ENCODE measurements at places on chromosomes 7 and 10.

DNA sequence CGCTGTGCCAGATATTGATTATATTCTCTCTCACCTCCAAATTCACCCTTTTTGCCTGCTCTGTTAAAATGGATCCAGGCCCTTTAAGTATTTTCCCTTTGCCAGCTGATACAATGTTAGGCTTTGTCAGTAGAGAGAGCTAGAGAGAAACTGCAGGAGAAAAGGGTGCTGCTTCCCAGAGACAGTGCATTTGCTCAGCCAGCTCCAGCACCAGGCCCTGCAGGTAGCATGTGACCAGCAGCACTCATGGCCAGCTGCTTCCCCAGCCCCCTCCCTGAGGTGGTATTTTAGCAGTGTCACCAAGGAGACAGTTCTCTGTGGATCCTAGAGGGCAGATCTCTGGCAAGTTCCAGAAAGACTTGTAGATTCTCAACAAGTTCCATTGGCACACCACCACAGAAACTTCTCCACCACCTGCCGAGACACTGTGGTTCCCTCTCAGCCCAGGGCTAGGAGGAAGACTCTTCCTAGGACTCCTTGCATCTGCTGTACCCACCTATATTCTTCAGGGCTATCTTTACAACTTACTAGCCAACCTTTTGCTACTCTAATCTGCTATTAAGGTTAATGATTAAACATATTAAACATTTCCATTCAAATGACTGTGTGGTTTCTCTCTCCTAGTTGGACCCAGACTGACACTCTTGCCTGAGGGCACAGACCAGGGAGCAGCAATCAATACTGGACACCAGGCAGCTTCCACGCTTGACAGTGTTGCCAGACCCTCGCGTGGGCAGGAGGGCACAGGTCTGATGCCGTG is 35.6 kb upstream of the ADAM12 start:
- DNase-seq, result no peak

GRCh38 chr10:96270571-96270970 is 798 bp downstream of the BLNK start:
- no peak for DNase-seq

GRCh38 chr7:69801729-69802682 is 203.7 kb downstream of the AUTS2 start:
- DNase-seq, result no peak

- no peak for DNase-seq
Observed at GRCh38 chr7:106256144-106256543, 28.6 kb downstream of the NAMPT start.

DNA sequence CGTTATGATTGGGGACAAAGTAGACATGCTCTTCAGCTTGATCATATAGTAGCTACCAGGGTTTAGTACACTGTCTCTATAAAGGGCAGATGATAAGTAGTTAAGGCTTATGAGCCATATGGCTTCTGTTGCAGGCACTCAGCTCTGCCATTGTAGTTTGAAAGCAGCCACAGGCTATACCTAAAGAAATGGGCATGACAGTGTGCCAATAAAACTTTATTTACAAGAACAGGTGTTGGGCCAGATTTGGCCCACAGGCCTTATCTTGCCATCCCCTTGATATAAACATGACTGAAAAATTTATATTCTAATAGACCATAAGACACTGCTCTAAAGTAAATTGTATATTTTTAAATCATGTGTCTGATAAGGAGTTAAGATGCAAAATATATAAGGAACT is 36.6 kb downstream of the GRK5 start:
- DNase-seq, result no peak

DNA sequence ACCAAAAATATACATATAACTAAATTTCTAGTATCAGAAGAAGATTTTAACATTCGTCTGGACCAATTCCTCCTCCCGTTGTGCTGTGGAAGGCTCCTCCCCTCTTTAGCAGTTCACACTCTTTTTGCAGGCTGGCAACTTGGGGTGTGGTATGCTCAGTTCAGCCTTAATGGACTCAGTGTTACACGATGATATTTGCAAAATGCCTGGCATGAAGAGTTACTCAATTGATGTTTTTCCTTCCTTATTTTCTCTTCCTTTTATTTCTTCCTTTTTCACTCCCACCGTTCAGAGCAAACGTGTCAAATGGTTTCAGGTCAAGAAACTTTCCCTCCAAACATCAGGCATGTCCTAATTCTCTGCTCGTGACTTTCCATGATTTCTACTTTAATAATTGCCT is 248.3 kb downstream of the PHF14 start:
- no peak for DNase-seq

- DNase-seq, result no peak
Observed at GRCh38 chr10:120132811-120133210, 240.3 kb downstream of the SEC23IP start.
